Kasumi-1 (cell line): ENCODE measurements at places on chromosomes 6 and 20.

- no peak for DNase-seq
Measured at GRCh38 chr6:100342830-100343229, 121.9 kb downstream of the SIM1 start.

- DNase-seq: no peak
Measured at GRCh38 chr6:93894521-93894920, 475.2 kb upstream of the EPHA7 start.

GRCh38 chr6:145538989-145539388 lies 196.3 kb downstream of the EPM2A start:
- no peak for DNase-seq

GRCh38 chr20:24017458-24017755 lies 28.8 kb upstream of the GGTLC1 start:
- no peak for DNase-seq

DNA sequence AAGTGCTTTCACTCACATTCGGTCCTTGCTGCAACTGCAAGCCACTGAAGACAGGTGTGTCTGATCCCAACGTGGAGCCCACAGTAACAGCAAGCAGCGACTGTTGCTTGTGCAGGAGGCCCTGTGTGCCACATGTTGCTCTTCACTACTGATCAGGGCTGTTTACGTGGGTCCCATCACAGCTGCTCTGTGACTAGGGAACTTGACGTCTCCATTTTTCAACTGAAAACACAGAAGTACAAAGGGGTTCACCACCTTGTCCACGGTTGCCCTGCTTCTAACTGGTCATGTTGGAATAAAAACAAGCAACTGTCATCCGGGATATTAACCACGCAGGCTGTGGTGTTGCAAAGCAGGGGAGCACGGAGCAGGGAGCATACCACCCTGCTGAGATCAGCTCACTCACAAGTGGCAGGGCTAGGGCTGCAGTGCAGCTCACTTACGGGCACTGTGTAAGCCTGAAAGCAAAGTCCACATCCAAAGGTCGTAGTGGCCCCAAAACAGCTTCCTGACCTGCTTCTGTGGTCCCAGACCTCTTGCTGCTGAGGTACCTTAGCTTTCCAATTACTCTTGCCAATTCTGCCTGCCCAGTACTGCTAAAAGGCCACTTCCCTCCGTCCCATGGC lies 105.8 kb upstream of the DUSP22 start:
- DNase-seq: no peak

GRCh38 chr20:49866051-49866450 lies 49.3 kb downstream of the SPATA2 start:
- no peak for DNase-seq

DNA sequence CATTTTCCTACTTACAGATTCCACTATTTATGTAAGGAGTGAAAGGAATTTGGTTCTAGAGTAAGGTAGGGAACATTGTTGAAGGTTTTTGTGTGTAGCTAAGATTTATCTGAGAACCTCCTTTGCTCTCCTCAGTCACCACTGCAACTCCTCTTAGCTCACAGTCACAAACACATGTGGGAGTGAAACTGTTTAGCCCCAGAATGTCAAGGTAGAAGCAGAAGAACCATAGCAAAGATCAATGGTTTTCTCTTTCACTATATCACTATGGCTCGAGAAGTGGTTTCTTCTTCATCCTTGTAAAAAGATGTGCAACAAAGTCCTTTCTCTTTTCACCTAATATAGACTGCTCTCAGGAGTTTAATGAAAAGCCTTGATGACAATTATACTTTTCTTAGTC lies 6.5 kb upstream of the DEFB112 start:
- no peak for DNase-seq

GRCh38 chr20:53434662-53435061 lies 159.0 kb downstream of the ZNF217 start:
- no peak for DNase-seq

GRCh38 chr20:37994512-37994911 lies 38.7 kb downstream of the TTI1 start:
- DNase-seq: no peak

GRCh38 chr6:16854986-16855385 lies 93.7 kb upstream of the ATXN1 start:
- DNase-seq: no peak

DNA sequence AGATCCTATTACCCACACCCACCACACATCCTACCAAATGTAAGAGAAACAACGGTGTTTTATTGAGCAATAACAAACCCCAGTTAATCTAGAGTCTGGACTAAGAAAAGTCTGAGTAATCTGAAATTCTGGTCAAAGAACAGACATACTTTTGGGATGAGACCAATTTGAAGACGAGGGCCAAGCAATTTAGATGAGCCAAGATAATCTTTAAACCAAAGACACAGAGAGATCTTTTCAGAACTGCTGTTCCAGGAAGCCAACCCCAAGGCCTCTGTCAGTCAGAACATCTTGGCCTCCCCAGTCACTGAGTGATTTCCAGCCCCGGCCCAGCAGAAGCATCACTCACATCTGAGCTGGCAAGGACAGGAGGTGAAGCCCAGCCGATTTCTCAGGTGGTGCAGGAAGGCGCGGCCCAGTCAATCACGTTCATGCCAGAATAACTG lies 118.5 kb upstream of the SYNDIG1 start:
- DNase-seq: no peak

DNA sequence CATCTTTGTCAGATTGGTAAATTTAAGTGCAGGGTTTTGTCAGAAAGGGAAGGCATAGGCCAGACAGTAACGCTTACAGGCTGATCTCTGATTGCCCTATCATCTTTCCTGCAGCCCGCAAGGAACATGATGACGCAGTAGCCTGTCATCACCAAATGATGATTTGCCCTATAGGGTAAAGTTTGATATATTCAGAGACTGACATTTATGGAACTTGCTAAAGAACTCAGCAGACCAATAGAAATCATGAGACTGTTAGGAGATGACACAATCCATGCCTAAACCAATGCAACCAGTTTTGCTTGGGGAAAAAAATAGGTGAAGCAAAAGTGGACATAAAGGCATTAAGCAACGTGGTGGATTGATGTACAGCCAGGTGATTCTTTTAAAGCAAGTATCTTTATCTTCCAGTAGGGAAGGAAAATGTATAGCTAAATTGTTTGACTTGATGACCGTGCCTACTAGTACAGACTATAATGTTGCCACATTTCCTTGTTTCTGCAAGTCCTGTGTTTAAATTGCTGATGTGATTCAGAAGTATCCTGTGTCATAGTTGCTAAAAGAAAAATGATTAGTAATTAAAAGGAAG lies 2.4 kb downstream of the NUS1 start:
- no peak for DNase-seq

DNA sequence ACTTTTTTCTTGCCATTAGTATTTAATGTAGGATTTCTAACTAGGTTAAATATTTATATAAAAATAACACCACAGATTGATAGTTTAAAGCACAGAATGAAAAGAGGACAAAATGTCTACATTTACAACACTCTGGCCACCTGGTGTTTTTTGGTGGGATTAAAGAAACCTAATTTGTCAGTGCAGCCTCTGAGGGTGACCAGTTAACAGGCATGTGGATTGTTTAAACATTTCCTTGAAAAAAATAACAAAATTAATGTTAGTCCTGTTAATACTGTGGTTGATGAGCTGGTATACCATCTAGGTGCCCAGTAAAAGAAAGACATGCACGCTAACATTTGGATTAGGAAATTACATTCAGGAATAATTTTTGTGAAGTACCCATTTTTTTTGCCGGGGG lies 8.8 kb downstream of the SLC9A8 start:
- DNase-seq: no peak

DNA sequence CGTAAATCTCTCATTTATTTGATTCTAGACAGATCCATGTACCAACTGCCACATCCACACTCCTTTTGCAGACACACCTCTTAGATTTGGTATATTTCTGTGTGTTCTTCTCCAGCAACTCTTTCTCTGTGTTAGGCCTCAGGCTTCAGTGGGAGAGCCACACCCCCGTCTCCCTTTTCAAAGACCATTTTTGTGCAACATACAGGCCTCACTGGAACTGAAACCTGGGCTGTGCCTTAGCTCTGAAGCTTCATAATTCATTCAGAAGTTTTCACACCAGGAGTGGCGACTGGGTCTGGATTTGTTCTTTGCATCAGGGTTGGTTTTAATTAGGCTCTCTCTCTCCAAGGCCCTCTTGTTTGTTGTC lies 170.2 kb downstream of the THBS2 start:
- DNase-seq: no peak

DNA sequence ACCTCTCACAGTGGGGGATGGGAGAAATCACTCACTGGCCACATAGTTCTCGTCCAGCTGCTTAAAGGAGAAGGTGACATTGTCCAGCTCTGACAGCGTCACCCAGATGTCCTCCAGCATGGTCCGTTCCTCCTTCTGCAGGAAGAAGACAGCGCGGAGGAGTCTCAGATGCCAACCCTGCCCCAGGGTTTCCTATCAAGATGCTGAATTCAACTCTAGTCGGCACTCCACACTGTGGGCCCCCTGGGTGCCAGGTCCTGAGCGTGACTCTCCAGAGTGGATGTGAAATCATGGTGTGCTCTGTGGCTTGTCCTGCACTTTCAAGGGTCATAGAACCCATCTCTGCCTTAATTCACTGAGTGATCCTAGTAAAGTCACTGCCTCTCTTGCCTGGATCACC lies 193.2 kb downstream of the PREX1 start:
- DNase-seq: no peak

DNA sequence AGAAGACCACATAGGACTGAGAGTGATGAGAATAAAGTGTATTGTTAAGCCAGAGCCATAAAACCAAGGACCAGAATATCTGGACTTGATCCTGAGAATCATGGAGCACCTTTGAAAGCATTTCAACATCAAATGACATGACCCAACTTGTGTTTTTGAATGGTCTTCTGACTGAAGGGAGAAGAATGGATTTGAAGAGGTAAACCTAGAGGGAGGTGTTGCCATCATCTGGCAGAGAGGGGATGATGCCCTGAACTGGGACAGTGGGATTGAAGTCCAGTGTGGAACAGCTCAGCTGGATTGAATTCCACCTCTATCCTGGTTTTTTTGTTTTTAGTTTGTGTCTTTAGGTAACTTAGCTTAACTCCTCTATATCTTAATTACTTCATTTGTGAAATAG lies 570.0 kb downstream of the TBC1D32 start:
- DNase-seq: no peak
